Activated T-helper 1 cell treated with anti-CD3 and anti-CD28 coated beads, Interleukin-2, amount 50 U/mL, for 16 hours (primary cell): ENCODE measurements at places on chromosomes 5 and 9.

DNA sequence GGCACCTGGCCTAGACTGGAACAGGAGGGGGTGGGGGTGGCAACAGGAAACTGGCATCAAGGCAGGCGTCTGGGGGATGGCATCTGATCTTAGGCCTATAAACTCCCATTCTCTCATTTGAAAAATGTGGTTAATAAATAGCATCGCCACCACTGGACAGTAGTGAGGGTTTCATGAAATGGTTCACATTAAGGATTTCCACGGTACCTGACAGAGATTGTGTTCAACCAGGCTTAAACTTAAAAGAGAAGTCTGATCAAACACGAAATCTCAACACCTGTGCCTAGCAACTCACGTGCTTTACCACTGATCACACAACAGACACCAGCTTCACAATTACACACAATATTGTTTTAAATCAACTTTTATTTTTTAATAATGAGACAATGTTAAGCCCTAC is 3.0 kb downstream of the DENND1A start:
- no peak for DNase-seq

DNA sequence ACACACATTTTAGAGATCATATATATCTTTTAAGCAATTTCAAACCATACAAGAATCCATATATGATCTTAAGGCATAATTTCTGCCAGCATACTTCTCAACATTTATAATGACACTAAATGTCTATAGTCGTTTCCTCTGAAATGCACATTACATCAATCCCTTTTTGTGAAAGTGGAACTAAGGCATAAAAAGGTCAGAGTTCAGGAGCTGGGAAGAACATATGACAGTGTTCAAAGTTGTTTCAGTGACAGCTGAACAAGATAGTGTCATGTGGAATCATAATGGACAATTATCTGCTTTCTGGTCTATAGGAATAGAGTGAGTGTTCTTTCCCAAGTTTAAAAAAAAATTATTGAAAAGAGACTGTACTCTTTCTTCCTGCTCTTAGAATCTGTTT is 2.4 kb upstream of the MOB3B start:
- DNase-seq: no peak

- no peak for DNase-seq
These were observed 625.1 kb downstream of the PRELID2 start for GRCh38 chr5:145210020-145210419.

GRCh38 chr9:16262477-16263261 is 607.8 kb downstream of the BNC2 start:
- DNase-seq: no peak

- DNase-seq: no peak
These were observed at the start of gene RNF180 for GRCh38 chr5:64165500-64166200. Gene RNF180, plus strand, starts transcription at chr5:64165843. Its CDS starts 34,965 bp downstream, at chr5:64200808.

DNA sequence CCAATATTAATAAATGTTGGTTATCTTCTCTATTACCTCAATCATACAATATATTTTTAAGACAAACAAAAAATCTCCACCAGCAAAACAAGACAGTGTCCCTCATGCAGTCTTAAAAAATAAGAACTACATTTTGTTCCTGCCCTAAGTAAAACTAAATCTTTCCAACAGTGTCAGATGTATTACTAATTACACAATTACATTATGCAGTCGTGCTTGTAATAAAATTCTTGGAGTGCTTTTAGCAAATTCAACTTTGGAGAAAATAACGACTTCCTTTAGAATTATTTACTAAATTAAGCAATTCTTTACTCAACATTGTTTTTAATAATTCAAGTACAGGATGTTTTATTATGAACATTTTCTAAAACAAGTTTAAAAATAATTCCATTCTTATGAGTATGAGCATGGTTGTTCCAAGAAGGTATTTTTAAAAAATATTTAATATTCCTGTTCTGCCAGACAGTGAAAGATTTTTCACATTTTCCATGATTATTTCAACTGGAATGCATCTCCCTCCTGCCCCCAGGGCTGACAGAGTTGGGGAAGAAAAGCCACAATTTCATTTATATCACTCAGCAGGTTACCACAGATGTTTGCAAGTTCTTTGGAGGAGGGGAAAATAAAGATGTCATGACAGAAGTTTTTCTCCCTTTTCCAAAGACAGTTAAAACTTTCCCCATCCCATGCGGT is 137.9 kb downstream of the FAM114A2 start:
- DNase-seq: no peak

- DNase-seq: no peak
These were observed 11.8 kb downstream of the BRD3 start for GRCh38 chr9:134055981-134056461.

DNA sequence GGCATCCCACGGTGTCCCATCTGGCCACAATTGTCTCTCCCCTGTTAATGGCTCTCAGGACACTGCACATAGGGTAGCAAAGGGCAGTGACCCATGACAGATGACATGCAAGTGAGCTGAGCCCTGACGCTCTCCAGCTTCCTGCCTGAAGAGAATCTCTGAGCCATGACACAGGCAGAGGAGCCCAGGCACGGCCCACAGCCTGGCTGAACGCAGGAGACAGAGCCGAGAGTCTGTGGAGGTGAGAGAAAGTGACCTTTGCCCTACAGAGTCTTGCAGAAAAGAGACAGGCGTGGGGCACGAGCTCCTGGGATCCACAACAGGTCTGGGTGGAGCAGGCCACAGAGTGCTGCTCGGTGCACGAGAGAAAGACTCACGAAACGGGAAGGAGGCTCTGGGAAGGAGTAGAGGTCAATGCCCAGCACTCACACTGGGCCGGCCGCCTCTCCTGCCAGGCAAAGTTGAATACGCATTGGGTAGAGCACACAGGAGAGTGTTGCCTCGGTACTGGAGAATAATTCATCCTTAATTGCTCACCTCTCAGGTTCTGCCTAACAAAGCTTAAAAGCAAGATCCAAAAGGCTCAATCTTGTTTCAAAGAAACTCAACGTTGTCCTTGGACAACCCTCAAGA is 90.3 kb downstream of the MRPL36 start:
- DNase-seq: no peak

DNA sequence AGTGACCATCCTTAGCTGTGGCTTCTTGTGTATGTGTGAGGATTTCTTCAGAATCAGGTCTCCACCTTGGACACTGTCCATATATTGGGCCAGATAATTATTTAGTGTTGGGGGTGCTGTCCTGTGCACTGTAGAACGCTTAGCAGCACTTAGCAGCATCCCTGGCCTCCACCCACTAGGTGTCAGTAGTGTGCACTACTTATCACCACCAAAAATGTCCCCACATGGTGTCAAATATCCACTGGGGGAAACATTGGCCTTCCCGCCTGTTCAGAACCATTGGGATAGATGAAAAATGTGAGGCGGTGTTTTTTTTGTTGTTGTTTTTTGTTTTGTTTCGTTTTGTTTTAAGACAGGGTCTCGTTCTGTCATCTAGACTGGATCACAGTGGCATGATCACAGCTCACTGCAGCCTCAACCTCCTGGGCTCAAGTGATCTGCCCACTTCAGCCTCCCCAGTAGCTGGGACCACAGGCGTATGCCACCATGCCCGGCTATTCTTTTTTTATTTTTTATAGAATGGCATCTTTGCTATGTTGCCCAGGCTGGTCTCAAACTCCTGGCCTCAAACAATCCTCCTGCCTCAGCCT is 67.7 kb downstream of the TENT4A start:
- DNase-seq: no peak
